Effector memory CD8-positive, alpha-beta T cell (primary cell): ENCODE measurements at places on chromosomes 16 and 17.

- no peak for DNase-seq
Observed at GRCh38 chr17:7313890-7314718, 1.1 kb downstream of the GPS2 start.

DNA sequence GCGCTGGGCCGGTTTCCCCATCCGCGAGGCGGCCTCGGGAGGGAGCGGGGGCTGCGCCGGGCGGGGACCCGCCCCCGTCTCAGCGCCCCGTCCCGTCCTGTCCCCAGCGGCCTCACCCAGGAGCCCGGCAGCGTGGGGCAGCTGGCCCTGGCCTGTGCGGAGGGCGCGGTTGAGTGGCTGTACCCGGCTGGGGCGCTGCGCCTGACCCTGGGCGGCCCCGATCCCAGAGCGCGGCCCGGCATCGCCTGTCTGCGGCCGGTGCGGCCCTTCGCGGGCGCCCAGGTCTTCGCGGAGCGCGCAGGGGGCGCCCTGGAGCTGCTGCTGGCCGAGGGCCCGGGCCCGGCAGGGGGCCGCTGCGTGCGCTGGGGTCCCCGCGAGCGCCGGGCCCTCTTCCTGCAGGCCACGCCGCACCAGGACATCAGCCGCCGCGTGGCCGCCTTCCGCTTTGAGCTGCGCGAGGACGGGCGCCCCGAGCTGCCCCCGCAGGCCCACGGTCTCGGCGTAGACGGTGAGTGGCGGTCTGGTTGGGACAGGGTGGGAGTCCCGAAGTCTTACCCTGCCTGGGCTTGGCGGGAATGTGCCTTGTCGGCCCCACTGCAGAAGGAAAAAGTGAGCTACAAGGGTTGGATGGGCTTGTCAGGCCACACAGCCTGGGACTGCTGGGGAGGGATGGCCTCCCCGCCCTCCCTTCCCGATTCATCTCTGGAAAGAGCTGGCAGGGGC lies 720 bp downstream of the METRN start:
- no peak for DNase-seq

- DNase-seq = no peak
Observed at GRCh38 chr16:23771642-23772041, 16.8 kb downstream of the CHP2 start.

GRCh38 chr17:70172923-70173322 lies 3.6 kb downstream of the KCNJ2 start:
- DNase-seq = no peak

- DNase-seq = no peak
Observed at GRCh38 chr17:36094746-36095145, 4.8 kb upstream of the CCL3 start.

DNA sequence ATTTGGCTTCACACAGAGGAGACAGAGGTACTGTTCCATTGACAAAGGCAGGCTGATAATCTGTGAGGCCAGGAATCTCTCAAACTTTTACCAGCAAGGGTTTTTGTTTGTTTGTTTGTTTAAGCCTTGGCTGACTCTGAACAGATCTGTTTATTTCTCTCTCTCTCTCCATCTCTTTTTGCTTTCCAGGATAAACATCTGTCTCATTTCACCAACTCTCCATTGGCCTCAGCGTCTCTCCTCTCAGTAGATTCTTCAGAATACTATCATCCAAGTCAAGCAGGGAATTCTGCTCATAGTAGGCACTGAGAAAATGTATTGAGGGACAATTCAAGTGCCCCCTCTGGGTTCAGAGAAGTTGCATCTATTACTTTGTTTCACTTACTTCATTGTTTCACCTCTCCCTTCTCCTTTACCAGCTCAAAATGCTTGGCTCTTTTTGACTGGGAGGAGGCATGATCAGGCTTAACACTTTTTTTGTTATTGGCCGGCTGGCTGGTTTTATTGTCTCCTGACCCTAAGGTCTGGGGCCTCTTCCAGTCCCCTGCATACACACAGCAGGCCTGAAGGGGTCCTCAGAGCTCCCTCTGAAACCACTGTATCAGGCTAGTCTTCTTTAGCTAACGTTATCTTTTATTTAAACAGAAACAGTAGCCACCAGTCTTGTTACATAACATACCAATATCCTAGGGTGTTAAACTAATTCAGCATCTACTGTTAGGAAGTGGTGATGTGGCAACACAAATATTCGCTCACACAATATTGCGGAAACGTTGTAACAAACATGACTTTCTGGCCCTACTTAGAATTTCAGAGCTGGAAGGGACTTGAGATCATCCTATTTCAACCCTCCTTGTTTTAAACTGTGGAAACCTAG lies 2.0 kb upstream of the YPEL2 start:
- peak; percentile 27 for DNase-seq

DNA sequence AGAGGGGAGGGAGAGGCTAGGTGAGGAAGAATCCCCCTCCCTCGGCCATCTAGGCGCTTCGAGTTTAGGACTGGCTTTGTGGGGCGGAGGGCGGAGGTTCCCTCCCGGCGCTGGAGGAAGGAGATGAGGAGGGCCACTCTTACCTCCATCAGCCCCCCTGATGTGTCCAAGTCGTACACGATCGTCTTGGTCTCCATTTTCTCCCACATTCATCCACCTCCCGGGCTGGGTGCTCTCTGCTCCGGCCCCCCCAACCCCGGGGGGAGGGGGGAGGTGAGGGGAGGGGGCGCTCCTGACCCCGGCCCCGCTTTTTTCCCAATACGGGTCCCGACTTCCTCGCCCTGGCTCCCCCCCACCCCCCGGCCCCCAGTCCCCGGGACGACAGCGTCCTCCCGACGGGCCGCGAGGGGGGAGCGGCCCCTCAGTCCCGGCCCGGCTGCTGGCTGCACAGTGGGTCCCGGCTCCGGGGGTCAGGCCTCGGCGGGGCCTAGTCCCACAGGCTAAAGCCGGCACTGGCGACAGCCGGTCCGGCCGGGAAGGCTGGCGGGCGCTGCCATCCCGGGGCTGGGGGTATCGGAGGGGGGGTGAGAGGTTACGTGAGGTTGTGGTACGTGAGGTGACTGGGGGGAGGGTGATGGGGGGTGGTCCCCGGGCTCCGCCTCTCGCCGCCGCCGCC lies 428 bp downstream of the PHF12 start:
- DNase-seq = no peak

DNA sequence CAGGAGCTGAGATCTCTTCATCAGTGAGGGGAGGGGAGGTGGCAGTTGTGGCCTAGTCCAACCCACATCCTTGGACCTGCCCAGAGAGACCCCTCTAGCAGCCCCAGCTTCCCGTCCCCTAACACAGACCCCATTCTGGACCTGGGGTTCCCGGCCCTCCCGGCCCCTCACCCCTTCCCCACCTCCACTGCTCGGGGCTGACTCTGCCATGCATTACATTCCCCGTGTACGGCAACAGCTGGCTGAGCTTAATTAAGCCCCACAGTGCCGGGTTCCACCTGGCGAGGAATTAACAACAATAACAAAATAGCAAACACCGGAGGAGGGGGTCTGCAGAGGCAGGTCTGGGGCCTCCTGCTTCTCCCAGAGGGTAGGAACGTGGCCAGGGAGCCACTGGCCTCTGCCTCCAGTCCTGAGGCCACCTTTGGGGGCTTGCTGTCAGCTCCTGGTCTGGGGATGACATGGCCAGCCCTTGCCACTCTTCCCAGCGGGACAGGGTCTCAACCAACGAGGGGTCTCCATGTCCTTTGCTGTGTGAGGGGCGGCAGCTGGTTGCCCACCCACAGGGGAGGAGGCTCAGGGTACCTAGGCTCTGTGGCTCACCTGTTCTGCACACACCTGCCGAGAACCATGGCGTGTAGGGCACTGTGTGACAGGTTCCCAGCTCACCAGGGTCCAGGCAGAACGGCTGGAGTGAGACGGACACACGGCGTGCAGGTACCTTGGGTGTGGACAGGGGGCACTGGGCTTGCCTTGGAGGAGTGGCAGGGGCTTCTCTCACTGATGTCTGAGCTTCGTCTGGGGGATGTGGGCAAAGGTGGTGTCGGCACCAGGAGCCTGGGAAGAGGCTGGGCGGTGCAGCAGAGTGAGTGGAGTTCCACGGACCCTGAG lies 46.9 kb upstream of the CBFA2T3 start:
- DNase-seq = no peak

- DNase-seq = no peak
Observed at GRCh38 chr16:30526137-30526822, at the start of gene ZNF768. Gene ZNF768 (minus strand): TSS chr16:30526566. CDS start chr16:30526413, 153 bp downstream.

DNA sequence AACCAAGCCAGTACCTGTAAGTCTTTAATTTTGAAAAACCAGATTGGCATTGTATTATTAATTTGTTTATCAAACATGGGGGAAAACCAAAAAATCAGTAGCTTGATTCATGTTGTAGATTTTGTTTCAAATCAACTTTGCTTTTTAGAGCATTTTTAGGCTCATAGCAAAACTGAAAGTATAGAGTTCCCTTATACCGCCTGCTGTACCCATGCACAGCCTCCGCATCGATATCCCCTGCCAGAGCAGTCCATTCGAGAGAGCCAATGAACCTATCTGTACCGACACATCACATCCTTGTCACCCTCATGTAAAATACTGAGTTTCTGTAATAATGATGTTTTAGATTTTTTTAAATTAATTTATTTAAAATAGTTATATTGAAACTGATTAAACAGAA lies 16.2 kb upstream of the MRC2 start:
- no peak for DNase-seq

DNA sequence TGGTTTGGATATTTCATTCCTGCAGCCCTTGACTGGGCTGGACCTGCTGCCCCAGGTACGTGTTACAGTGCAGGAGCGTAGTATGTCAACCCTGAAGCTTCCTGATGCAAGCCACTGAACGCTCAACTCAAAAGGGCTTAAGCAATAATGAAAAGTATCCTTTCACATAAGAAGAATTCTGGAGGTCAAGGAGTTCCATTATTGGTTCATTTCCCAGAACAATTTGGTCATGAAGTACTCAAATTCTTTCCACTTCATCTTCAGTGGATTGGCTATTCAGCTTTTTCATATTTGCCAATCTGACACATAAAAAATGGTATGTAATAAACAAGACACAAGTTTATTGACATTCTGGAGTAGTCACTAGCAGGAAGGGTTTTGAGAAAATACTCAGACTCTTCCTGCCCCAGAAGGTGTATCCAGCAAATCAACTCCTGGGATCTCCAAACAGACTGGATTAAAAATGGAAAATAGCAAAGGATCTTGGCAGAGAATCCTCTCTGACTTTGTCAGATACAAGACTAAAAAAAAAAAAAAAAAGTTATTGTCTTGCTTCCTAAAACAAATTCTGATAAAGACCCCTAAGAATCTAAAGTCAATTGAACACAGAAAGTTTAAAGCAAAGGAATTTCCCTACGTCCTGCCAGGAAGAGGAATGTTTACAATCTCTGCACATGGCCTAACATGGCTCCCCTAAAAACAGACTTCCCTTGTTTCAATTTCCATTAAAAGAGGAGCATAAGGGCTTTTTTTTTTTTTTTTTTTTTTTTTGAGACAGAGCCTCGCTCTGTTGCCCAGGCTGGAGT lies 37.5 kb upstream of the WSB1 start:
- DNase-seq = no peak

GRCh38 chr16:79452671-79453070 lies 147.9 kb downstream of the MAF start:
- DNase-seq = no peak

- DNase-seq = no peak
Observed at GRCh38 chr17:56310782-56311181, 157.5 kb downstream of the ANKFN1 start.

GRCh38 chr16:87418644-87419043 lies 26.5 kb downstream of the MAP1LC3B start:
- DNase-seq = no peak

GRCh38 chr17:39166437-39167335 lies 725 bp upstream of the ARL5C start:
- DNase-seq = no peak

DNA sequence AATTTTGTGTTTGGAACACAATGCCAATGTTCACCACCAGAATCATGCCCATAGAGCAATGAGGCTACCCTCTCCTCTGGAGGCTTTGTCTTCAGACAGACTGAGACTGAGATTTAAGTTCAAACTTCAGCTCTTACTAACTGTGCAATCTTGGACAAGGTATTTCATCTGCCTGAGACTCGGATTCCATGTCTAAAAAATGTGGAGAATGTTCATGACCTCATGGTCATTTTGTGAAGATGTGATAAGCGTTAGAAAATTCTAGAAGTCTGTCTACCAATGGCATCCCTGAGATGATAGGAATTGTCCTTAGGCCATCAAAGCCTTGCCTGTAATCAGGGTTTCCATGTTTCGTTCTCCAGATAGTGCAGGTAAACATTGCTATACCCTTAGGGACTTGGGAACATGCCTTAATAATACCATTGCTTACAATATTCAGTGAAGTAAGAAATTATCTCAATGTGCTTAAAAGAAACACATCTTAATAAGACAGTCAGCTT lies 388.2 kb upstream of the MAF start:
- DNase-seq = no peak

DNA sequence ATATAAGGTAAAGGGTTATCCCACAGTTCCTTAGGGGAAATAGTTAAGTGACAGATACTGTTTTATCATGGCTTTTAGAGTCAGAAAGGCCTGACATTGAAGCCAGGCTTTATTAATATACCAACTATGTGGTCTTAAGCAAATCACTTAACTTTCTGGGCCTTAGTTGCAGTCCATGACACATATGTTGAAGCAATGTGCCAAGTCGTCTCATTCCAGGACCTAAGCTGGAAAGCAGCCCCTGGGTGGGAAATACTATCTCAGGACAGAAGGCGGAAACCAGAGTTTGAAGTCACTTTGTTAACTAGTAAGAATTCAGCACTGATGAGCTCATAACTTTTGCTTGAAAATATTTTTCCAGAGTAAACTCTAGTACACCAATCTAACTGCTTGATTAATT lies 80.0 kb downstream of the USP32 start:
- no peak for DNase-seq

DNA sequence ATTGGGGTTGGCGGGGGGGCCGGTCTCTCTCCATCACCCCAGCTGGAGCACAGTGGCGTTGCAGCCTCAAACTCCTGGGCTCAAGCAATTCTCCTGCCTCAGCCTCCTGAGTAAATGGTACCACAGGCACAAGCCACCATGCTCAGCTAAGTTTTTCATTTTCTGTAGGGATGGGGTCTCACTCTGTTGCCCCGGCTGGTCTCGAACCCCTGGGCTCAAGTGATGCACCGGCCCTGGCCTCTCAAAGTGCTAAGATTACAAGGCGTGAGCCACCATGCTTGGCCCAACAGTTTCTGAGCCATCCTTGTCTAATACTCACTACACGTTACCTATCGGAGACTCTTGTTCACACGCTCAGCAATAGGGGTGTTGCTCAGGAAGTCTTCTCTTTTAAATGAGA lies 11.6 kb downstream of the WDR59 start:
- no peak for DNase-seq
